ENCODE measurements at places on chromosomes 16 and 17.

GRCh38 chr16:50981951-50982350 is 169.1 kb downstream of the SALL1 start:
- no peak for DNase-seq

DNA sequence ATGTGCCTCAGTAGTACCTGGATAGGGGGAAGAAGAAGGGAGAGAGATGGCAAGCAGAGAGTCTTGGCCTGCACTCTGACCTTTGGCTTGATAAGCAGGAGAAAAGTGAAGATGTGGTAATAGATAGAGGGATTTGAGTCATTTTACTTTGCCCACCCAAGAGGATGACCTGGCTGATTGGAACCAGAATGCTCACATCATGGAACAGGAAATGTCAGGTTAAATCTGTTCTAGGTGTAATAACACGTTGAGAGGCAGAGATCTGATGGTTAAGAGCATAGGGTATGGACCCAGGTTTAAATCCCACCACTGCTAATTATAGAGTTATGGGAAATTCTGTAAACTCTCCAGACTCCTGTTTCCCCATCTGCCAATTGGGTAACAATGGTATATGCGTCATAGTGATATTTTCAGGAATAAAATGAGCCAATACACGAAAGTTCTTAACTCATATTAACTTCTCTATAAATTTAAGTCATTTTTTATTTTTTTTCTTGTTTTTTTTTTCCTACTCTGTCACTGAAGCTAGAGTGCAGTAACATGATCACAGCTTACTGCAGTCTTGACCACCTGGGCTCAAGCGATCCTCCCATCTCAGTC is 8.1 kb upstream of the CCL18 start:
- DNase-seq, result no peak

- DNase-seq, result no peak
Observed at GRCh38 chr16:11089504-11090124, 145.2 kb downstream of the CLEC16A start.

GRCh38 chr17:62884781-62885180 is 76.7 kb upstream of the MARCHF10 start:
- DNase-seq, result no peak

- DNase-seq, result no peak
Observed at GRCh38 chr16:68416057-68417046, 32.0 kb downstream of the SMPD3 start.

All from urothelium cell line (cell line).